ENCODE measurements at places on chromosomes 3 and 15.
A peak's percentile ranks its signal among the peaks of the same experiment; 100 is the strongest.

- DNase-seq: no peak
Observed at GRCh38 chr15:101091080-101092017, 160.5 kb downstream of the CHSY1 start.

GRCh38 chr3:143590660-143591059, 257.6 kb downstream of the SLC9A9 start:
- DNase-seq: no peak

- no peak for DNase-seq
Observed at GRCh38 chr3:13772885-13773745, 106.8 kb downstream of the WNT7A start.

DNA sequence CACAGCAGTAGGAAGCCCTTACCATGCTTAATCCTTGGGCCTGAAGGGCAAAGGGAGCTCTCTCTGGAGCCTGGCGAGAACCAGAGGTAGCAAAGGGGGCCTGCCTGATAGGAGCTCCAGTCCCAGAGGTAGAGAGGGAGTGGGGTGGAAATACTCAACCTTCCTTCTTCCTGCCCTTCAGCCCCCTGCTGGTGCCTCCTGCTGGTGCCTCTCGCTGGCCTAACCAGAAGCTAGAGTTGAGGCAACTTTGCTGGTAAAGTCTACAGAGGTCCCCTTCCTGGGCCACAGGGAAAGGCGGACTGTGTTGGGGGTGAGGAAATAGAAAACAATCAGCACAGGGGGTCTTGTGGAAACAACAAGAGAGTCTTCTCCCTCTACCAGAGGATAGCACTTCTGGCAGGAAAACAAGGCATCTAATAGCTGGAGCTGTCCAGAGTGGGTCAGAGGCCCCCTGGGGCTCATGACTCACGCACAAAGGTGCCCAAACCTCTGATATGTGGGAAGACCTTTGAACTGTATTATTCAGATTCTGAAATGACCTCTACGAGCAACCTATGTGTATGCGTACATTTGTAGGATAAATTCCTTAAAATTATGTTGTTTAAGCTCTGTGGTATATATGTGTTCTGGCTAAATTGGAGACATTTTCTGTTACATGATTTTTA, 133.9 kb downstream of the LRRC28 start:
- DNase-seq: no peak

DNA sequence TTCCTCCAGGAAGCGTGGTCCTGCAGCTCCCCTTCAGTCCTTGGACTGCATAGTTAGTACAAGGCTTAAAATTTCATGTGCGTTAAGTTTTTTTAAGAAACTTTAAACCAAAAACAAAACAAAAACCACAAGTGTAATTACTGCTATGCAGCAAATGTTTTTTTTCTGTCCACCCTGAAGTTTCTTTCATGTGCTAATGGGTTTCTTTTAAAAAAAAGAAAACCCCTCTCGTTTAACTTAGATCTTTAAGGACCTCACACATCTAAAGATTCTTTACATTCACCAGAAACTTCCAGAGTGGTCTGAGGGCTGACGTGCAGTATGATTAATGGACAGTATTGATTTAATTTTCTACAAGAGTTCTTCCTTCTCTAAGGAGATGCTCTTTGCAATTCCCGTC, 72.0 kb upstream of the PYGO1 start:
- no peak for DNase-seq

GRCh38 chr15:78917888-78918287, 27.0 kb downstream of the CTSH start:
- no peak for DNase-seq

GRCh38 chr15:88016406-88016805, 240.1 kb downstream of the NTRK3 start:
- DNase-seq: no peak

GRCh38 chr3:53525765-53526703, 31.6 kb downstream of the CACNA1D start:
- no peak for DNase-seq

DNA sequence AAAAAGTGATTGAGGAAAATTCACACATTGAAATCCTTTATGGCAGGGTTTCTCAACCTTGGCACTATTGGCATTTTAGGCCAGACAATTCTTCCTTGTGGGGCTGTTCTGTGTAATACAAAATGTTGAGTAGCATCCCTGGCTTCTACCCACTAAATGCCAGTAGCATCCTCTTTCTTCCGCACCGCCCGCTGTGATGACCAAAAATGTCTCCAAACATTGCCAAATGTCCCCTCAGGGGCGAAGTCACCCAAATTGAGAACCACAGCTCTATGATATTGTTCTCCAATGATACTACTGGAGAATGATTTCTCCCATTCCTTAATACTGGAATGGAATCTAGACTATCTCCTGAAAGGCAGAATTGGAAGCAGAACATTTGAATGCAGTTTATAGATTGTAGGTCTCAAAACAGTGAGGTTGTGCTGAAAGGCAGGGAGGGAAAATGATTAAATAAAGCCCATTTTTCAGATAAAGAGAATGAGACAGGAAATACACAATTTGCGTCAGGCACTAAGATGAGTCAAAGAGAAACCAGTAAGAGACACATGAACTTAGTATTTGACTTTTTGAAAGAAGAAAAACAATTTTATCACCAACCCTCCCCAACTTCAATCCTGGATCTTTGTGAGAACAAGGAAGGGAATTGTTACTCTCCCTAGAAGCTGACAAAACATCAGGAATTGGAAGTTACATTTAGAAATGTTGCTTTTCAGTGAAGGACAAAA, 101.6 kb upstream of the TNIK start:
- DNase-seq: no peak

GRCh38 chr3:128383316-128384235, 83.1 kb downstream of the DNAJB8 start:
- DNase-seq: no peak

- DNase-seq: no peak
Observed at GRCh38 chr3:109211941-109212340, 75.4 kb downstream of the C3orf85 start.

- DNase-seq: no peak
Observed at GRCh38 chr3:116667324-116667723, 42.3 kb upstream of the TUSC7 start.

DNA sequence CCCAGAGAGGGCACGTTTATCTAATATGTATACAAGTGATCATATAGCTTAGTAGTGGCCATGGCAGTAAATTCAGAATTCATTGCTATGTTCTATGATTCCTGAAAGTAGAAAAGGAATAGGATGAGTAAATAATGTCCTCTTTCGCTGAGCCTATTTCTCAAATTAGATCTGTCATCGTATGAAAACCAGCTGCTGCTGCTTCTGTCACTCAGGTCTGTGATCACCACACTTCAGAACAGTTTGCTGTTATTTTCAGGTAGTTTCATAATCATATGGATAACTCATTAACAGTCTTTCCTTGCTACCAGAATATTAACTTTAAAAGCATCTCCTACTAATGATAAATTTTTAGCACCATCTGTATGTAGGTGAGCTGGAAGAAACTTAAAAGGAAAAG, 289.1 kb upstream of the AZI2 start:
- no peak for DNase-seq

- no peak for DNase-seq
Observed at GRCh38 chr15:94246016-94246415, 14.7 kb downstream of the MCTP2 start.

- DNase-seq: peak; percentile 83
Observed at GRCh38 chr3:129120254-129121004, 1.2 kb downstream of the RAB43 start.

DNA sequence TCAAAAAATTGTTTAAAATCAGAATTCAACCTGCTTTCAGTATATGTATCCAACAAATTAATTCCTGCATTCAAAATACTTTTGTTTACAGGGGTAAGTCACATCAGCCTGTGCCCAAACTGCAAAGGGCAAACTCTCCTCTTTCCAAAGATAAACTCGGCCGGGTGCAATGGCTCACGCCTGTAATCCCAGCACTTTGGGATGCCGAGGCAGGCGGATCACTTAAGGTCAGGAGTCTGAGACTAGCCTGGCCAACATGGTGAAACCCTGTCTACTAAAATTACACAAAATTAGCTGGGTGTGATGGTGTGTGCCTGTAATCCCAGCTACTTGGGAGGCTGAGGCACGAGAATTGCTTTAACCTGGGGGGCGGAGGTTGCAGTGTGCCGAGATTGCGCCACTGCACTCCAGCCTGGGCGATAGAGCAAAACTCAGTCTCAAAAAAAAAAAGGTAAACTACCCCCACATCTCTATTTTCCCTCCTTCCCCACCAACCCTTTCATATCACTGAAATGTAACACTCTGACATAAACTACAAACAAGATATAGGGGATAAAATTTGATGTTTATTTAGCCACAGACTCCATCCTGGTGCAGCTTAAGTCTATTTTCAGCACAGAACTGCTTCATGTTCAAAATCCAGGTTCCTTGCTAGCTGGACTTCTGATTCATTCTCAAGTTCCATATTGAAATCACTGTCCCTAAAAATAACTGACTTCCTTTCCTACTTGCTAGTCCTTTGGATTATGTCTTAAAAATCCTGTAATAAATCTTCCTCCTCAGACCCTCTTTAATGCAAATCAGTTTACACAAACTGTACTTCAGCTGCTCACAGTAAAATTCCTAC, 15.4 kb downstream of the UBP1 start:
- no peak for DNase-seq

DNA sequence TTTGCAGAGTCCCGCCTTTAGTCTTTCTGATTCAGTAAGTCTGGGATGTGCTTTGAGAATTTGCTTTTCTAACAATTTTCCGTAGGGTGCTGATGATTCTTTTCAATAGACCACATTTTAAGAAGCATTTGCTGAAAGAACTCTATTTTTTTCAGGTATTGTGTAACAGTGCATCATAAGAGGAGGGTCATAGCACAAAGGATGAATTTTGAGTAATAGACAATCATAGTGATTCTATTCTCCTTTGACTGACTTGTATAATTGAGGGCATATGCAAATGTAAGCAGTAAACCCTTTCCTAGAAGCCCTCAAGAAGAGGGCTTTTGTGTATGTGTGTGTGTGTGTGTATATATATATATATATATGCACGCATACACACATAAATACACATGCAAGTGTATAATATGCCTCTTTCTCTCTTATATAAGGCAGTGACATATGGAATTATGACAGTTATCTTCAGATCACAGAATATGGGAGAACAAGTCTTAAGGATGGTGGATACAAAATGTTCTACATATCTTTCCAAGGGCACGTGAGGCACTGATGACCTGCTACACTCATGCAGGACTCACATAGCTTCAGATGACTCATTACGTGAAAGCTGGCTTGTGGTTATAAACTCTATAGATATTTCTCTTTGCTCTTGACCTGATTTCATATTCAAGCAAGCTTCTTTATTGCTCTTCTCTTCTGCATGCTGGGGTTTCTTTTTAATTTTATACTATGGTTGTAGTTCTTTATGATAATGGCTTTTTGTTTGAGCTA, 6.5 kb upstream of the PLSCR1 start:
- DNase-seq: no peak

DNA sequence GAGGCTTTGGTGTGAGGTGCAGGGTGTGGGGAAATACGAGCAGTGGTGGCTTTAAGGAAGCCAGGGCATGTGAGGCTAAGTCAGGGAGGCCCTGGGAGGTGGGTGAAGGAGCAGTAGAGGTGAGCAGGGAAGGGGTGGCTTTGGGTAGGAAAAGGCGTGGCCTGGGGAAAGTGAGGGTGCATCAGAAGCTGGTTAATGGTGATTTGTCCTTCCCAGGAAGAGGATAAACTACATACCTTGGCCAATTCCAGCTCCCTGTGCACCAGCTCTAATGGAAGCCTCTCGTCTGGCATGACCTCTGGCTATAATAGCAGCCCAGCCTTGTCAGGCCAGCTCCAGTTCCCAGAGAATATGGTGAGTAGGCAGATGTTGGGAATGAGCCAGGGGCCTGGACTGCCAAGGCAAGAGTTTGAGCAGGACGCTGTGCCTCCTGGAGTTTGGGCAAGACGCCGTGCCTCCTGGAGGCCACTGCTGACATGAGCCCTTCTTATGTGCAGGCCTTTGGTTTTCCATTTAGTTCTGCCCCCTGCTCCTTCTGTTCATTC, 41.3 kb downstream of the CDAN1 start:
- DNase-seq: no peak

- no peak for DNase-seq
Observed at GRCh38 chr3:120798346-120798745, 55.8 kb downstream of the GTF2E1 start.

GRCh38 chr3:34779092-34779491, 860.2 kb upstream of the ARPP21 start:
- no peak for DNase-seq

DNA sequence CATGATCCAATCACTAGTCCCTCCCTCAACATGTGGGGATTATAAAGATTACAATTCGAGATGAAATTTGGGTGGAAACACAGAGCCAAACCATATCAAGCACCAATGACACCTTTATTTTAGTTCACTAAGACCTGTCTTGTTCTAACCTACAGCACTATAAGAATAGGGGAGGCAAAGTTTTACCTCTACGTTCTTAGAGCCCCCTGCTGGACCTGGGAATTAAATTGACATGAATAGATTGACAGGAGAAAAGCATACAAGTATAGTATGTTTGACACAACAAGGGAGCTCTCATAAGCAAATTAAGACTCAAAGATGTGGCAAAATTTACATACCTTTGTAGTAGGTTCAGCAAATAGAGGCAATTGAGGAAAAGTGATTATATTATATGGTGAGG, 974.4 kb upstream of the ALCAM start:
- DNase-seq: no peak

GRCh38 chr15:58585693-58586443, 154.1 kb downstream of the LIPC start:
- no peak for DNase-seq

GRCh38 chr3:53695324-53695690, 150.9 kb downstream of the CHDH start:
- DNase-seq: no peak

- DNase-seq: no peak
Observed at GRCh38 chr15:40850576-40851112, 6.8 kb downstream of the SPINT1 start.

DNA sequence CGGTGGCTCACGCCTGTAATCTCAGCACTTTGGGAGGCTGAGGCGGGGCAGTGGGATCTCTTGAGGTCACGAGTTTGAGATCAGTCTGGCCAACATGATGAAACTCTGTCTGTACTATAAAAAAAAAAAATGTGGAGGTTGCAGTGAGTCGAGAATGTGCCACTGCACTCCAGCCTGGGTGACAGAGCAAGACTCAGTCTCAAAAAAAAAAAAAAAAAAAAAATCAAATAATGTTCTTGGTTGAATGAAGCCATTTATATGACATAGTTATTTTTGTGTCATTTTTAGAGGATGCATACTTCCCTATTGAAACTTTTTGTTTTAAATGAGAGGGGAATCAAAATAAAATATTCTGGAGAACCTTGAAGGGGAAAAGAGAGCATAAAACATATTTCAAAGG, 3.1 kb downstream of the HMCES start:
- DNase-seq: no peak

- no peak for DNase-seq
Observed at GRCh38 chr15:34598799-34599585, 15.5 kb upstream of the GOLGA8B start.

- no peak for DNase-seq
Observed at GRCh38 chr3:183008800-183009199, 28.5 kb upstream of the DCUN1D1 start.

GRCh38 chr3:64152086-64152485, 73.2 kb downstream of the PRICKLE2 start:
- DNase-seq: no peak

GRCh38 chr3:192188218-192188835, 539.0 kb downstream of the FGF12 start:
- no peak for DNase-seq

- DNase-seq: no peak
Observed at GRCh38 chr15:92612891-92613290, 42.7 kb downstream of the FAM174B start.

GRCh38 chr3:71339049-71339448, 244.5 kb downstream of the FOXP1 start:
- DNase-seq: no peak
